ENCODE measurements at places on chromosomes 7 and 10. TPM values are rescaled to one million over a fixed set of nuclear protein-coding genes. Genes with fewer than 3 reads are reported as not detected.

The MGAM2 gene
- not detected for total RNA-seq

The RET gene
- total RNA-seq = 2.5 TPM

The ASB10 gene
- not detected for total RNA-seq

The BAMBI gene
- 1.2 TPM for total RNA-seq

The NXPH1 gene
- not detected for total RNA-seq

The HPSE2 gene
- total RNA-seq = not detected

The BAIAP2L1 gene
- 34.1 TPM for total RNA-seq

The ZSWIM8 gene
- total RNA-seq = 33.7 TPM

The ACBD5 gene
- 10.5 TPM for total RNA-seq

The TRIM74 gene
- not detected for total RNA-seq

The PNLIPRP3 gene
- 103 TPM for total RNA-seq

The PLEKHS1 gene
- not detected for total RNA-seq

The IGFBP1 gene
- not detected for total RNA-seq

The NEUROG3 gene
- total RNA-seq = not detected

The PRRT4 gene
- 1.3 TPM for total RNA-seq

The PGAM2 gene
- not detected for total RNA-seq

The DUS4L gene
- total RNA-seq = 9.9 TPM

The SAMD9 gene
- total RNA-seq = 3.4 TPM

The HOXA9 gene
- total RNA-seq = 6.8 TPM

The NT5C3A gene
- 20.4 TPM for total RNA-seq

The VAX1 gene
- total RNA-seq = not detected

The ZNF804B gene
- not detected for total RNA-seq

The KCNMA1 gene
- 1.3 TPM for total RNA-seq

The CPA4 gene
- 10.8 TPM for total RNA-seq

The LFNG gene
- 30.1 TPM for total RNA-seq

The GIMAP7 gene
- total RNA-seq = not detected

The POLL gene
- 25.9 TPM for total RNA-seq

The PCGF6 gene
- 16.6 TPM for total RNA-seq

The SERPINE1 gene
- total RNA-seq = 244 TPM

The SLC16A12 gene
- total RNA-seq = not detected

The SEC61A2 gene
- 16.8 TPM for total RNA-seq

The PDZD7 gene
- 0.23 TPM for total RNA-seq

The HOXA5 gene
- total RNA-seq = 0.70 TPM

The ADAM12 gene
- total RNA-seq = 0.55 TPM

The HMX3 gene
- total RNA-seq = not detected

The AZGP1 gene
- 0.39 TPM for total RNA-seq

The AGBL3 gene
- 0.46 TPM for total RNA-seq

The MLLT10 gene
- total RNA-seq = 24.8 TPM

The NOC3L gene
- total RNA-seq = 14.7 TPM

The ESYT2 gene
- total RNA-seq = 62.3 TPM

The RSPH10B2 gene
- not detected for total RNA-seq

The EPHA1 gene
- total RNA-seq = 37.2 TPM

The INMT gene
- not detected for total RNA-seq

The CDC14C gene
- total RNA-seq = not detected
